ENCODE measurements at places on chromosomes 5 and 9. TPM values are rescaled to one million over a fixed set of nuclear protein-coding genes. Genes with fewer than 3 reads are reported as not detected.

PCDHB2 gene
- total RNA-seq = not detected

GRCh38 chr5:34666392-34667080 is 10.4 kb downstream of the RAI14 start:
- no peaks in the 10 kb centered on the region for H3K4me1 ChIP-seq
- DNase-seq = no peak
- no peaks in the 10 kb centered on the region for H3K36me3 ChIP-seq
- H3K27me3 ChIP-seq = no peaks in the 10 kb centered on the region
- H3K27ac ChIP-seq = no peak overlapping the region

DNA sequence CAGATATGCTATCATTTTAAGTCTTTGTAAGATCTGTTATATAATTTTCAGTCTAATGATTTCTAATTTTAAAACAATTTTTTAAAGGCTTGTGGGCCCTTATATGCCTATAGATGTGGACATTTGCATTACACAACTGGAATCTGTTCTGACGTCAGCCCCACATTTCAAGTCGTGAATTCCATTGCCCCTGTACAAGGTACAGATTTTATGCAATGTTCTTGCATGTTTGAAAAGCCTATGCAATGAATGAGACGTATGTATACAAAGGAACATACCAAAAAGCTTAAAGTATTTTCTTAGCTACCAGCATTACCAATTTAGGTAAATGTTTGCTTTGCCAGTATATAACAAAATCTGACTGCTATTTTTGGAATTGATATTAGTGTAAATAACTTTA is 77.2 kb downstream of the ITGA1 start:
- no peaks in the 10 kb centered on the region for H3K36me3 ChIP-seq
- no peaks in the 10 kb centered on the region for H3K27me3 ChIP-seq
- DNase-seq = no peak
- no peak overlapping the region for H3K27ac ChIP-seq

DNA sequence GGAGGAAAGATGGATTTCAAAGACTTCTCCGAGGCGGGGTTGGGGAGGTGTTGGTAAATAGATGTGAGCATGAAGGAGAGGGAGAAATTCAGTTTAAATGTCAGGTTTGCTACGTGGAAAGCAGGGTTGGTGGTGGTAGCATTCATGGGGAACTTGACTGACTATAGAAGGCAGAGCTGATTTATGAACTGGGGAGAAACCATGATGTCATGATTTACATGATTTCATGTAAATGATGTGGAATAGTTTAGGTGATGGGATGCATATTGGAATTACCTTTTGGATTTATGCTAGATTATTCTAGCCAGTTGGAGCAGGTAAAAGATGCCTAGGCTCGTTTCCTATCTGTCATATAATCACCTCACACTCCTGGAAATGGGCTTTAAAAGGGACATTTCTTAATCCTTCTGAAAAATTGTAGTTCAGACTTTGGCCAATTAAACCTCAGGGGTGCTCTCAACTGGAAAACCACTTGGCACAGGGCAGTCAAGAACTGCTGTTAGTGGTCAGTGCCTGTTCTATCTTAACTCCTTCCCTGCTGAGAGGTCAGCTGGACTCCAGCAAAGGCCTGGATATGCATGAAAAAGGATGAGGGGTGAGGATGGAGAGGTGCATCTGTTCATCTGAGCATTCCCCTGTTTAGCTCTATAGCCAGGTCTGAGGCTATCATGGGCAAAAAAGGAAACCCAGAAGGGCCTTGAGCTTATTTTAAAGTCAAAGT is 50.1 kb upstream of the BASP1 start:
- no peaks in the 10 kb centered on the region for H3K4me1 ChIP-seq
- no peaks in the 10 kb centered on the region for H3K36me3 ChIP-seq
- no peak overlapping the region for H3K27ac ChIP-seq
- DNase-seq = no peak
- no peaks in the 10 kb centered on the region for H3K27me3 ChIP-seq

CDKN2A gene
- total RNA-seq = 3.9 TPM
